Brain (organoid and tissue), 16 donors: ENCODE measurements at places on chromosomes 2 and 18. TPM values are rescaled to one million over a fixed set of nuclear protein-coding genes. Genes with fewer than 3 reads are reported as not detected.
A peak's percentile ranks its signal among the peaks of the same experiment; 100 is the strongest.

CCDC68 gene
- polyA plus RNA-seq = 0.19 TPM

GAREM2 gene
- polyA plus RNA-seq = 14.9 TPM

HOXD13 gene
- polyA plus RNA-seq = 9.8 TPM

HOXD4 gene
- polyA plus RNA-seq = not detected

ZSCAN30 gene
- 11.9 TPM for polyA plus RNA-seq

SKOR2 gene
- not detected for polyA plus RNA-seq

DNA sequence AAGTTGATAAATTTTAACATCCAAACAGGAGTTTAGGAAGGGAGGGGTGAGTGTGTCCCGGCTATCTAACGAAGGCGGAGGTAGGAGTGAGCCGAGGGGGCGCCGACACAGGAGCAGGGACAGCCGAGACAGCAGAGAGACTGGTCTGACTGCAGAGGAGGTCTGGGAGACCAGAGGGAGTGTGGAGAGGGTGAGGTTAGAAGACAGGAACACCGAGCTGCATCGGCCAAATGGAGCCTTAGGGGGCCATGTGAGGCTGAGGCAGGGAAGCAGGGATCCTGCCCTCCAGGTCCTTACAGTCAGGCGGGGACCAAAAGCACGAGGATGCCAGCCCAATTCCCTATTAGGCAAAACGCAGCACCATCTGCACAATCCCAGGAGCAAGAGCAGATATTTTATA, 67.0 kb downstream of the SFXN5 start:
- no peak for DNase-seq

DNA sequence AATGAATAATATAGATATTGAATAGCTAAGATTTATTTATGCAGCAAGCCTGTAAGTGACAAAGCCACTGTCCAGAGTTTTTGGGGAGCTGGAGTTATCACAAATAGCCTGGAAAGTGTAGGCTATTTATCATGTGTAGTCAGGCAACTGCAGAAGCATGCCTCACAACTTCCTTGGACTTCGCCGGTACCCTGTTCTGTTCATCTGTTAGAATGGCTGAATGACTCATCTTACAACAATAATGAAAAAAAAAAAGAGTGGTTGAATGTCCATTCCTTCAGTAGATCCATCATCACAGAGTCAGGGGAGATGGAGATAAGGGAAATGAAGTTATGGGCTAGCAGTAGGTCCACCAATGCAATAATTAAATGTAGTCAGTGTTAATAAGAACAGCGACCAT, 24.0 kb upstream of the ATP5MC3 start:
- no peak for DNase-seq

DNA sequence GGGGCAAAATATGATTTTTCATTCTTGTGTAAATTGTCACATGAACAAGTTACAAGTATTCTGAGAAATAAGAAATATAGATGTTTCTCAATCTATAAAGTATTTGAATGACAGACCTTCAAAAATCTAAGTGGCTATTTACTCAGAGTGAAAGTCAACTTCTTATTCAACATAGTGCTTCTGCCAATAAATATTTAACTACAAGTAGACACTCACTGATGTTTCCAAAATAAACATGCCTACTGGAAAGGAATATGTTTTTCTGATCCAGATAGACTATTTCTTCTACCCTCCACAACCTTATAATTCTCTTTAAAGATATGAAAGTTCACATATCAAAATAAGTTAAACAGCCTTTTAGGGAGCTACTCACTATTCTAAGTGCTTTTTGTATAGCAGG, 296.3 kb downstream of the DSC3 start:
- no peak for DNase-seq

- DNase-seq = no peak
Observed at GRCh38 chr18:6755107-6755506, 25.6 kb downstream of the ARHGAP28 start.

DNA sequence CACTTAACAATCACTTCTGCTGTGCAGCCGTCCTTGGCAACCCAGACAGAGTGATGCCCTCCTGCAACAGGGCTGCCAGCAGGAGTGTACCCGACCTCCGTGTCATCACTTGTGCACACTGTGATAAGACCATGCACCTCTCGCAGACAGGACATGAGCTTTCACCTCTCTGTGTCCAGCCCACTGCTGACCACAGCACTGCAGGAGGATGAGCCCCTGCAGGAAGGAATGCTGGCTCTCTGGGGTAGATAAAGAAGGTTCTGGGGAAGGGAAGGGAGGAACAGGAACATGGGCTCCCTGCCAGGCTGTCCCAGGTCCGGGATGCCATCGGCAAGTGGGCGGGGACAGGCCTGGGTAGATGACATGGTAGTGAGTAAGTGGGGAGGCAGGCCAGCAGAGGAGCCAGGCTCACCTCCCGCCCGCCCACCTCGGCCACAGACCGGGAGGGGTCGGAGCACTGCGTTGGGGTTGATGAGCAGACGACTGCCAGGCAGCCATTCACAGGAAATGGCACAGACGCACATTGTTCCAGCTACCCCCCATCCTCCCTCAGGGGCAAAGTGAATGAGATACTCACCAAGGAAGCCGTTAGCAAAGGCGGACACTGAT, 18.6 kb upstream of the COL6A3 start:
- no peak for DNase-seq

- no peak for DNase-seq
Observed at GRCh38 chr18:987325-988186, 82.9 kb downstream of the ADCYAP1 start.

GRCh38 chr2:100818606-100819369, 1.2 kb upstream of the NPAS2 start:
- DNase-seq = peak; percentile 53

DNA sequence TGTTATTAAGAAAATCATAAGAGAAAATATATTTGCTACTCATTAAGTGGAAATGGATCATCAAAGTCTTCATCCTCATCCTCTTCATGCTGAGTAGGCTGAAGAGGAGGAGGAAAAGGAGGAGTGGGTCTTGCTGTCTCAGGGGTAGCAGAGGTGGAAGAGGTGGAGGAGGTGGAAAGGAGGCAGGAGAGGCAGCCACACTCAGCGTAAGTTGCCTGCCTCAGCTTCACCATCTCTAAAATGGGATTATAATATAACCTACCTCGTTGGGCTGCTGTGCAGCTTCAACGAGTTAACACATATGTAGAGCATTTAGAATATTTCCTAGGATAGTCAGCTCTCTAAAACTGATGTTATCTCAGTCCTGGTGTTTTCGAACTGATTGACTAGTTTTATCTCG, 4.3 kb upstream of the MYO1B start:
- DNase-seq = no peak

DNA sequence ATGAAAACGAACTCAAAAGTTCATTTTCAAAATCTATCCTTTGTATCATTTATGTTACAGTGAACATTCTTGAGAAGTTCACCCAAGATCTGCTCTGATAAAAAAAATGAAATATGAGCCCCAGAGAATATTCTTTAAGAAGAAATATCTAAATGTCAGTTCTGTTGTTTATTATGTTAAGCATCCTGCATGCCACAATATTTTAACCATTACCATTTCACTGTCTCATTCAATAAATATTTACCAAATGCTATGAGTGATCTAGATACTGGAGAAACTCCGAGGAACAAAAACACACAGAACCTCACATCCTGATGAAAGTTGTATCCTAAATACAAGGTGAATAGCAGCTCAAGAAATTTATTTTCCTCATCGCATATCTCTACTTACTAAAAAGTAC, 170.2 kb downstream of the ZNF385B start:
- no peak for DNase-seq

GRCh38 chr2:159879051-159879604, 81.1 kb upstream of the CD302 start:
- no peak for DNase-seq

DNA sequence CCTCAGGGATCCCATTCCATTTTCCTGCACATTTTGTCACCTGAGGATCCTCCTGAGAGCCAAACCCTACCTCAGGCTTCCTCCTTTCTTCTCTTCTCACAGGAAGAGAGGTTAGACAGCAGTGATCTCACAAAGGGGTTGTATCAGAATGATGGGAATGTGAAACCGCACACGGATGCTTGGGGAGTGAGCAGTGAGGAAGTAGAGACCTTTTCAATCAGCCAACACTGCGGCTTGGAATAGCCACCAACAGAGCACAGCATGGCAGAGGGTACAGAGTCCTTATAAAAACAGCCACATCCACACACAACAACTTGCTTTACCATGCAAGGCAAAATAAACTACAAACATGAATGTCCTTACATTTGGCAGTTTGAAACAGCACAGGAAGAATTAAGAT, 8.7 kb downstream of the TMEM182 start:
- DNase-seq = no peak

- no peak for DNase-seq
Observed at GRCh38 chr18:11578799-11579198, 30.6 kb upstream of the SLC35G4 start.

DNA sequence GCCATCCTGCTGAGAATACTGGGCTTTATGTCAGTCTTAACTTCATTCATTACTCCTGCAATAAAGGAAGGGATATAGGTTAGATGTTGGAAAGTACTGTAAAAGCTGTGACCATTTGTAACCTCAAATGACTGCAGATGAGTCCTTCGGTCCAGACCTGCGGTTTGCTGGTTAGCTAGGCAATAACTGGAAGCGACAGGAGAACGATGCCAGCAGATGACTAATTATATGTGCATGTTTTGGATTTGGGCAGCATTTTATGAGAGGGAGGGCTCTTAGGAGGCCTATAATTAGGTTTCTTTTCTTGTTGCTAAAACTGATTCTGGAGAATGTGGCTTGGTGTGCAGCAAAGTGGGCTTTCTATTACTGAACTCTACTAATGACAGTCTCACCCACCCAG, 205.6 kb downstream of the TMEM182 start:
- peak; percentile 51 for DNase-seq

DNA sequence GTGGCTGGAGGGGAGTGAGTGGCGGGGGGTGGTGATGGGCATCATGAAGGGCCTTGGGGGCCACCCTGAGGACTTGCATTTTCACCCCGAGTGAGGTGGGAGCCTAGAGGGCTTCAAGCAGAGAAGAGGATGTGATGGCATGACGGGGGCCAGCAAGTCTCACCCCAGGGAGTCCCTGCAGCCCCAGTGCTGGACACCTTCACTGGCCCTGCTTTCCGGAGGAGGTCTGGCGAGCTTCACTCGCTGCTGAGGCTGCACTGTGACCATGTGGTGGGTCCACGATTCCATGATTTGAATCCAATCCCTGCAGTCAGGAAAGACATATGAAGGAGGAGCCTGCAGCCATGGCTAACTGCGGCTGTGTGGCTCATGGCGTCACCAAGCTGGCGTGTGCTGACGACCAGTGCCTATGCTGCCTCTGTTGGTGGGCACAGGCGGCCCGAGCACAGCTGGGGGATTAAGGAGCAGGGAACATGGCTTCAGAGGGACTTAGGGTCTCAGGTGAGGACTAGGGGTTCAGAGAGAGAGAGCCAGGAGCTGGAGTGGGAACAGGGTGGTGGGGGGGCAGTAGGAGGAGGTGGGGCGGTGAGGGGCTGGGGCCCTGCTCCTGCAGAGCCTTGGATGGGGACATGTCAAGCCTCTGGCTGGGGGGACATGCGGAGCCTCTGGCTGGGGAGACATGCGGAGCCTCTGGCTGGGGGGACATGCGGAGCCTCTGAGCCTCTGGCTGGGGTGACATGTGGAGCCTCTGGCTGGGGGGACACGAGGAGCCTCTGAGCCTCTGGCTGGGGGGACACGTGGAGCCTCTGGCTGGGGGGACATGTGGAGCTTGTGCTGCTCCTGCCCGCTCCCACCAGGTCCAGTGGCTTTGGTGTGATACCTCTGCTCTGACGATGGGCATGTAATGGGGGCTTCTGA, 3.6 kb downstream of the ZAP70 start:
- DNase-seq = no peak

GRCh38 chr2:197059477-197059876, 133.0 kb upstream of the PGAP1 start:
- no peak for DNase-seq

GRCh38 chr2:241769819-241770184, 6.8 kb upstream of the GAL3ST2 start:
- no peak for DNase-seq

- peak; percentile 75 for DNase-seq
Observed at GRCh38 chr2:53202063-53202462, 565.5 kb upstream of the CHAC2 start.

DNA sequence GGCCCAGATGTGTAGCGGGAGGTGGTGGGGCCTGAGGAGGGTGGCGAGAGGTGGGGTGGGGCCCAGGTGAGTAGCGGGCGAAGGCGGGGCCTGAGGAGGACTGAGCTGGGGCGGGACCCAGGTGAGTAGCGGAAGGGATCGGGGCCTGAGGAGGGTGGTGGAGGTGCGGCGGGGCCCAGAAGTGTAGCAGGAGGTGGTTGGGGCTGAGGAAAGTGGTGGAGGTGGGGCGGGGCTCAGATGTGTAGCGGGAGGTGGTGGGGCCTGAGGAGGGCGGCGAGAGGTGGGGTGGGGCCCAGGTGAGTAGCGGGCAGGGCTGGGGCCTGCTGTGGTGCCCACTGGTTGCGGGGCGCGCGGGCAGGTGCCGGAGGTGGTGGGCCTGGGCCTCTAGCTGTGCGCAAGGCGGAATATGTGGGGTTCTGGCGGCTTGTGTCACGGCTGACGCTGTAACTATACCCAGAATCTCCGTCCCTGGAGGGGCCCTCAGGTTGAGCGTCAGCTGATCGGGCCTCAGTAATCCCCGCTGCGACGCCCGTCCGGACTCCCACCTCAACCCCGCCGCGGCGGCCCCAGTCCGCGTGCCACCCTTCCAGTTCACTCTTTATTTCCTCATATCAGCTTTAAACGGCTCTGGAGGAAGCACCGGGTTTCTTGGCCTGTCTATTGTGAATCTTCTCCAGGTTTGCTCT, 866 bp upstream of the SF3B6 start:
- DNase-seq = peak; percentile 59

- no peak for DNase-seq
Observed at GRCh38 chr18:3367491-3368091, 82.4 kb upstream of the TGIF1 start.

- no peak for DNase-seq
Observed at GRCh38 chr18:51383116-51383515, 185.6 kb upstream of the MEX3C start.

DNA sequence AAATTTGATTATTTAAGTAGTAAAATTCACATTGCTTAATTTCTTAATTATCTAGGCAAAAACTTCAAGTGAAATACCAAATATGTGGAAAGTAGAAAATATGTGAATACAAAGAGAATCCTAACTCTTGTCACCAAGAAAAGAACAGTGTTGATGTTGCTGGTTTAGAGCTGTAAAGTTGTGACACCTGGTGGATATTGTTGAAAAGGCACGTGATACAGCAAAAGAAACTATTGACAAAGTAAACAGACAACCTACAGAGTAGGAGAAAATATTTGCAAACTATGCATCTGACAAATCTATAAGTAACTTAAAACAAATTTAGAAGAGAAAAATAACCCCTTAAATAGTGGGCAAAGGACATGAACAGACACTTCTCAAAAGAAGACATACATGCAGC, 25.6 kb upstream of the ZC3H15 start:
- peak; percentile 45 for DNase-seq
